CD4-positive, alpha-beta memory T cell (primary cell): ENCODE measurements at places on chromosomes 4 and X. TPM values are rescaled to one million over a fixed set of nuclear protein-coding genes. Genes with fewer than 3 reads are reported as not detected.

The PCYT1B gene
- not detected for total RNA-seq

The TECRL gene
- total RNA-seq = not detected

The CDS1 gene
- total RNA-seq = 0.83 TPM

The MAGEA2 gene
- total RNA-seq = not detected

The STAP1 gene
- 3.9 TPM for total RNA-seq

The CLDN22 gene
- not detected for total RNA-seq

DNA sequence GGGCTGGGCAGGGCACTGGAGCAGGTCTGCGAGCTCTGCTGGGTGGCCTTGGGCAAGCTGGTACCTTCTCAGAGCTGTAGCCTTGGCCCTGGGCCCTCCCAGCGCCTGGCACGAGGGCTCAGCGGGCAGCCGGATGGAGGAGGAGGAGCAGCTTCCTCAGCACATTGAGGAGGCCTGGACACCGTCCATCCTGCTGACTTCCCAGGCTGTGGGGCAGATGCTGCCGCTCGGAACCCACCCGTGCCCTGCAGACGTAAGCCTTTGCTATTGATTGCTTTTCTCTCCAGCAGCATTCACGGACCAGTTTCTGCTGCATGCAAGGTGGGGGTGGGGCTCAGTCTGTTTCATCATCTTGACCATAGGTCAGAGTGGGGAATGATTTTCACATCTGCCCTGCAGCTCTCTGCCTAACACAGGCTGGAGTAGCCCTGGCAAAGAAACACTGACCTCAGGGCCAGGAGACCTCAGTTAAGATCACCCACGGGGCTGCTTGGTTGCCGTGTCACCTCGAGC is 80.7 kb upstream of the PSAPL1 start:
- no peak overlapping the region for H3K27ac ChIP-seq
- DNase-seq = no peak
- no peaks in the 10 kb centered on the region for H3K27me3 ChIP-seq

DNA sequence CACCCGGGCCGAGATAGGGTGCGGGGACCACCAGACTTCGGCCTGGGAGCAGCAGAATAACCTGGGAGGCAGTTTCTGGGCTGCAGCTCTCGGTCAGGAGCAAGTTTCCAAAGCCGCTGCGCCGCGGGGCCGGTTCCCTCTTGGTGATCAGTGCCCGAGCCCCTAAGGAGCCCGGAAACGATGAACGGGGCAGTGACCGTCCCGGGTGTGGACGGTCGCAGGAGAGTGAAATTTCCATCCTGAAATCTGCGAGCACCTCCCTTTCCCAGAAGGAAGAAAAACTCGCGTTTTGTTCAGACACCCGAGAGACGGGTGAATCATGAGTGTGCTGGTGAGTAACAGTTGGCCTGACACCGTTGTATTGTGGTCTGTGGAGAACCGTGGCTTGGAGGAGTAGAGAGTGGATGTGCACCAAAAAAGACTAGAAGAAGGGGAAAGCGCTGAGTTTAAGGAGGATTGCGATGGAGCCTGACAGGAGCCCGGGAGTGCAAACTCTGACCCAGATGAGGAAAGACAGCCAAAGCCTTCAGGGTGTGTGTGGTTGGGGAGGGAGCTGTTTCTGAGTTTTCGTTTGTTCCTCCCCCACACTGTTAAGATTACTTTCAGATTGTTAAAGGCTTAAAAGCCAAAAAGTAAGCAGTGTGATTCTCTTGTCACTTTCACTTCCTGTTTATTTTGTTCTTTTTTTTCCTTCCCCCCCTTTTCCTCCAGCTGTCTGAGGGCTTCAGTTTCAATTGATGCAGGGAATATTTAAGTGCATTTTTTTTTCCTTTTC is 828 bp downstream of the MCUB start:
- peak overlapping the region; percentile 96 for H3K27ac ChIP-seq
- peaks cover 8% of the 10 kb centered on the region for H3K36me3 ChIP-seq
- peaks cover 60% of the 10 kb centered on the region for H3K4me1 ChIP-seq
- DNase-seq = peak; percentile 80

DNA sequence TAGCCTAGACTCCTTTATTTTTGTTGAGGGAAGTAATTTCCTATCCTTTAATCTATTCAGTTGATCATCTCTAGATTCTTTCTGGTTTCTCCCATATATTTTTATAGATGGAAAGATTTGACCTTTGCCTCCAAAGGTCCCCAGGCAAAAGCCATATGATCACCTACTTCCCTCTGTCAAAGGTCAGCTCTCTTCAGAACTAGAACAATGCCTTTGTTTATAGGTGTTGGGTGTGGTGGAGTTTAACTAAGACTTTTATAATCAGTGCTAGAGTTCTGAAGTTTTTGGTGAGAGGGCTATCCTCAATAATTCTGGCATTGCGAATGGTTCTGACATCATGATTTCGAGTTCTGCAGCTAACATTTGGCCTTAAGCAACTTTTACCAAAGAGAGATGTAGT is 19.0 kb upstream of the DCAF8L2 start:
- no peaks in the 10 kb centered on the region for H3K4me1 ChIP-seq
- no peak for DNase-seq
- H3K27me3 ChIP-seq = no peaks in the 10 kb centered on the region
- H3K36me3 ChIP-seq = no peaks in the 10 kb centered on the region

DNA sequence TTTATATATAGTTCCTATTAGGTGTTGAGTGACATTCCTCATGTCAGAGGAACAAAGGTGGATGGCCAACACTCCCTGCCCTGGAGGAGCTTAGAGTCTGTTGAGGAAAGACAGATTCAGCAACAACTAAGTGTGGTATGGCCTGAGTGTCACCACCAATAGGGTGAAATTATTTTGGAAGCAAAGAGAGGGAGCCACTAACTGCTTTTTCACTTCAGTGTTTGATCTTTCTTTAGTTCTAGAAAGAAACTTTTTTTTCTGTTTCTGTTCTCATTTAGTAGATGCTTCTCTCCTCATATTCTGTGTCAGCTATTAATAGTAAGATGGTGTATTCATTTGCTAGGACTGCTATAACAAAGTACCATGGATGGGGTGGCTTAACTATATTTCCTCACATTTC is 81.5 kb downstream of the ARX start:
- H3K27ac ChIP-seq = no peak overlapping the region
- H3K4me1 ChIP-seq = no peaks in the 10 kb centered on the region

DNA sequence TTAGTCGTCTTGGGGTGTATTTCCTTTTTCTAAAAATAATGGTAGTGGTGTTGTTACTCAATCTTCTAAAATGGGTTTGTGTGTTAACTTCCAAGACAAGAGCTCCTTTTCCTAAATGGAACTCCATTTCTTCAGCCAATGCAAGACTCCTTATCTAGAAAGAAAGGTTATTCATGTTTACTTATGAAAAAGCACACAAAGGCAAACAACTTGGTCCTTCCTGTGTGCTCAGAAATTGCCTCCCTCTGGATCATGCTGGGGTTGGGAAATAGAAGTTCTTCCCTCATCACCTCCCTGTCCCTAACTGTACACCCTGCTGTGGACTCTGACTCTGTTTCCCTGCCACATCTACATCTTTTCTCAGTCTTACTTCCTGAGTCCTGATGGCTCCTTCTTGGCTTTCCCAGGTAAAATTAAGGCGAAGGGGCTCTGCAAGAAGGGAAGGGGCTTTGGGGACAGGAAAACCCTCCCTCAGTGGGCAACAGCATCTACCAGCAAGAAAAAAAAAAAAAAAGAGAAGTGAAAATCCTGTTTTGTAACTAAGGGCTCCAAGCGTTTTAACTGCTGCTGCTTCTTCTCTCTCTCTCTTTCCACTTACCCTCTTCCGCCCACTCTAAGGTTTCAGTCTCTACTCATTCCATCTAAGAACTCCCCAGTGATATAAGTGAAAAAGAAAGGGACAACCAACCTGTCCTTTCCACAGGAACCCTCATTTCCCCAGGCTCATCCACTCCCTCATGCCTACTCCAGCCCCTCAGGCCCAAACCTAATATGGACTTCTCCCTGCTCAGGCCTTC is 19.8 kb upstream of the TASL start:
- no peaks in the 10 kb centered on the region for H3K4me1 ChIP-seq
- H3K27ac ChIP-seq = no peak overlapping the region
- H3K27me3 ChIP-seq = no peaks in the 10 kb centered on the region
- H3K4me3 ChIP-seq = no peak overlapping the region

GRCh38 chr4:100422894-100423293 is 94.9 kb downstream of the EMCN start:
- DNase-seq = no peak
- H3K27me3 ChIP-seq = no peaks in the 10 kb centered on the region
- no peak overlapping the region for H3K4me3 ChIP-seq
- H3K27ac ChIP-seq = no peak overlapping the region

- H3K4me3 ChIP-seq = no peak overlapping the region
- no peaks in the 10 kb centered on the region for H3K36me3 ChIP-seq
- H3K27me3 ChIP-seq = no peaks in the 10 kb centered on the region
- H3K27ac ChIP-seq = no peak overlapping the region
Observed at GRCh38 chr4:155578726-155579370, 87.8 kb upstream of the GUCY1A1 start.

GRCh38 chrX:151505796-151506195 is 57.7 kb upstream of the PASD1 start:
- no peak overlapping the region for H3K4me3 ChIP-seq
- no peak for DNase-seq
- H3K27me3 ChIP-seq = no peaks in the 10 kb centered on the region
- no peaks in the 10 kb centered on the region for H3K4me1 ChIP-seq

GRCh38 chr4:163165217-163166017 is 1.3 kb downstream of the NAF1 start:
- no peaks in the 10 kb centered on the region for H3K27me3 ChIP-seq
- H3K36me3 ChIP-seq = peaks cover 12% of the 10 kb centered on the region
- no peak for DNase-seq

DNA sequence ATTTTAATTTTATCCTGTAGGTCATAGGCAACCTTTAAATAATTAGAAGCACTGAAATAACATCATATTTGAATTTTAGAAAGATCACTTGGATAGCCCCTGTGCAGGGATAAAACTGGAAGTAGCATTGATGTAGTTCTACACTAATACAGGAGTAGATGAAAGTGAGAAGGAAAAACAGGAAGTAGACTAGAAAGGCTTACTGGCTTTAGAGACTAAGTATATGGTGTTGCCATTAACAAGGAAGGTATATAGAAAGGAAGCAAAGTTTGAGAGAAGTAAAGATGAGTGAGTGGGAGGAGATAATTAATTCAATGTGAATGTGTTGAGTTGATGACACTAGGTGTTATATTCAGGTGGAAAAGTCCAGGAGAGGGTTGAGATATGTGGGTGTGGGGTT is 73.1 kb upstream of the EPGN start:
- no peak overlapping the region for H3K4me3 ChIP-seq
- no peak overlapping the region for H3K27ac ChIP-seq
- no peaks in the 10 kb centered on the region for H3K27me3 ChIP-seq
- H3K4me1 ChIP-seq = no peaks in the 10 kb centered on the region
- DNase-seq = no peak

GRCh38 chr4:68572653-68573170 is 3.4 kb downstream of the UGT2B17 start:
- H3K36me3 ChIP-seq = no peaks in the 10 kb centered on the region
- H3K27ac ChIP-seq = no peak overlapping the region
- no peaks in the 10 kb centered on the region for H3K27me3 ChIP-seq
- no peak overlapping the region for H3K4me3 ChIP-seq

DNA sequence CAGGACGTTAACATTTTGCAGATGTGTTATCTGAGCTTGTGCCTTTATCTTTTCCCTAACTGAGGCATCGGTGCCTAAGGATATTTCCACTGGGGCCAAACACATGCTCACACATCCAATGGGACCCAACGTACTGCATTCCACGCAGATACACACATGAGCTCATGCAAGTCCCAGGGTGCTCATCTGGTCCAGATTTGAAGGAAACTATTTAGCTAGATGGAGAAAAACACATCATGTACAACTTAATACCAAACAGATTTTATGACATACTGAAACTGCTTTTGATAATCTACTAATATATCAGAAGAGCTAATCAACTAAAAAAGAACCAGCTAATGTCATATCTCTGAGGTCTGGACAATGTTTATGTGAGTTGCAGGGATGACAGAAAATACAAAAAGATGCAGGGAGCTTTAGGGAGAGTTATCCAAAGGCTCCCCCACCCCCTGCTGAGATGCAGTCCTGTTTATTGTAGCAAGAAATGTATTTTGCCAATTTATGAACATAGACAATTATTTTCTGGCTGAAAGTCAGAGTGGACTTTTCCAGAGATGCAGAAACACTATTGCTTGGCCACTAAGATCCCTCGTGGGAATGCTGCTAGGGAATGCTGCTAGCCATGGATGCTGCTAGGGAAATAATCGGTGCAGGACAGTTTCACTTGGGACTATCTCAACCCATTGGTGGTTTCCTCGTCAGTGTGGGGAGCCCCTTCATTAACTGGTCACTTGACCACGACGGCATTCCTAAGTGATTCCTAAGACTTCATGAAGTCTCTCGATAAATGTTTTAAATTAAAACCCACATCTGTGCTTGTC is 172.8 kb downstream of the SMIM20 start:
- no peaks in the 10 kb centered on the region for H3K27me3 ChIP-seq
- H3K4me1 ChIP-seq = peaks cover 23% of the 10 kb centered on the region
- H3K36me3 ChIP-seq = no peaks in the 10 kb centered on the region
- H3K4me3 ChIP-seq = no peak overlapping the region
- DNase-seq = no peak

- H3K36me3 ChIP-seq = no peaks in the 10 kb centered on the region
Observed at GRCh38 chr4:122456231-122457116, at the start of gene IL2. Gene IL2 (minus strand): TSS chr4:122456725. CDS start chr4:122456440, 285 bp downstream.

DNA sequence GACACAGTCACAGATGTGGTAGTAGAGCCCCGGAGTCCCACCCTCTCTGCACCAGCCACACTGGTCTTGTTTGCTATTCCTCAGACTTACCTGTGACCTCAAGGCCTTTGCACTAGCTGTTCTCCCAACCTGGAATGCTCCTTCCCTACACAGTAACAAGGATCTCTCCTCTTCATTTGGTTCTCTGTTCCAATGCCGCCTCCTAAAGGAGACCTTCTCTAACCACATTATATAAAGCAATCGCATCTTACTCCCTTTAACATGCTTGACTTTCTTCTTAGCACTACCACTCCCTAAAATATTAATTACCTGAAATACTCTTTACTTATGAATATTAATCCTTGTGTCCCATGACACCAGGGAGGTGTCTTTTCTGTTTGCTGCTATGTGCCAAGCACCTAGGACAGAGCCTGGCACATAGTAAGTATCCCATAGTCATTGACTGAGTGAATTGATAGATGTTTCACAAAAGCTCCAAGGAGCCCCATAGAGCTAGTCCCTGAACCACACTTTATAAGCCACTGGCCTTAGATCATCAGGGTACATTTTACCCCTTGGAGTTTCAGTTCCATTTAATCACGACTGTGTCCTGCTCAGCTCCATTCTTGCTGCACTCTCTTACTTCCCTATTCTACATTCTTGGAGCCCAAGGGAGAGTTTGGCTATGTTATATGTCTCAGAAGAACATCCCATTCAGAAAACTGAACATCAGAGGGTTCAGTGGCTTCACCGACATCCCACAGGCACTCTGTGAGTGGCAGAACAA is 312.7 kb downstream of the RAB28 start:
- no peak for DNase-seq
- H3K4me1 ChIP-seq = no peaks in the 10 kb centered on the region

GRCh38 chr4:76982638-76983584 is 33.4 kb downstream of the SEPTIN11 start:
- no peaks in the 10 kb centered on the region for H3K36me3 ChIP-seq
- peaks cover 77% of the 10 kb centered on the region for H3K4me1 ChIP-seq
- no peak overlapping the region for H3K4me3 ChIP-seq
